Fibroblast of the aortic adventitia (primary cell): ENCODE measurements at places on chromosomes 7 and 10. TPM values are rescaled to one million over a fixed set of nuclear protein-coding genes. Genes with fewer than 3 reads are reported as not detected.

RNF133 gene
- 0.54 and 2.0 TPM in 2 replicates for total RNA-seq

JAKMIP3 gene
- total RNA-seq = 0.09 and 1.1 TPM in 2 replicates

ATP6V0A4 gene
- not detected in 2 replicates for total RNA-seq

TUBB8 gene
- not detected in 2 replicates for total RNA-seq

AKR1E2 gene
- 1.3 and 4.6 TPM in 2 replicates for total RNA-seq

BHLHA15 gene
- not detected in 2 replicates for total RNA-seq

FFAR4 gene
- total RNA-seq = not detected in 2 replicates

PRLHR gene
- total RNA-seq = not detected in 2 replicates

ANXA11 gene
- total RNA-seq = 51.1 and 153 TPM in 2 replicates

DNAJC2 gene
- 24.9 and 45.8 TPM in 2 replicates for total RNA-seq

OR2A1 gene
- total RNA-seq = 0.27 TPM in 1 of 2 replicates, not detected in the other

MSMB gene
- not detected in 2 replicates for total RNA-seq

MCM10 gene
- 19.5 TPM in 1 of 2 replicates, not detected in the other for total RNA-seq

AGAP9 gene
- total RNA-seq = 4.2 and 7.0 TPM in 2 replicates

BICC1 gene
- 123 and 177 TPM in 2 replicates for total RNA-seq

TLL2 gene
- under 0.01 TPM in 2 replicates for total RNA-seq

SEC31B gene
- 3.3 and 17.4 TPM in 2 replicates for total RNA-seq

SORCS3 gene
- total RNA-seq = 0.16 and 0.27 TPM in 2 replicates

CLRN3 gene
- not detected in 2 replicates for total RNA-seq

ADCY1 gene
- 0.25 and 0.72 TPM in 2 replicates for total RNA-seq

COA1 gene
- 13.2 and 71.4 TPM in 2 replicates for total RNA-seq

CCDC7 gene
- 15.4 and 15.8 TPM in 2 replicates for total RNA-seq

PKD1L1 gene
- under 0.01 TPM in 2 replicates for total RNA-seq

TSPAN12 gene
- 1.5 and 5.6 TPM in 2 replicates for total RNA-seq

SPDYE2B gene
- total RNA-seq = 0.16 TPM in 1 of 2 replicates, not detected in the other

TRRAP gene
- 9.6 and 17.4 TPM in 2 replicates for total RNA-seq

SPDYE1 gene
- total RNA-seq = not detected in 2 replicates

FAM180A gene
- 2.5 and 71.0 TPM in 2 replicates for total RNA-seq

BRAF gene
- total RNA-seq = 29.9 and 38.7 TPM in 2 replicates

DNAH11 gene
- 2.7 TPM in 1 of 2 replicates, not detected in the other for total RNA-seq

COMTD1 gene
- 7.0 and 16.3 TPM in 2 replicates for total RNA-seq

CASD1 gene
- total RNA-seq = 4.9 and 18.7 TPM in 2 replicates

BLNK gene
- not detected in 2 replicates for total RNA-seq

NDUFB8 gene
- 98.9 and 134 TPM in 2 replicates for total RNA-seq

MARCHF5 gene
- total RNA-seq = 13.5 and 14.0 TPM in 2 replicates

CDK5 gene
- 16.1 and 28.9 TPM in 2 replicates for total RNA-seq

CACNB2 gene
- 0.82 and 2.1 TPM in 2 replicates for total RNA-seq

CCDC146 gene
- 1.4 and 2.0 TPM in 2 replicates for total RNA-seq

STK17A gene
- total RNA-seq = 26.7 and 96.8 TPM in 2 replicates

PPP1R3A gene
- not detected in 2 replicates for total RNA-seq

SORBS1 gene
- total RNA-seq = 0.36 and 0.74 TPM in 2 replicates

WEE2 gene
- under 0.01 TPM in 1 of 2 replicates, not detected in the other for total RNA-seq

GRM3 gene
- total RNA-seq = not detected in 2 replicates
